Left colon (tissue), 2 donors: ENCODE measurements at places on chromosomes 5 and 9. TPM values are rescaled to one million over a fixed set of nuclear protein-coding genes. Genes with fewer than 3 reads are reported as not detected.

DNA sequence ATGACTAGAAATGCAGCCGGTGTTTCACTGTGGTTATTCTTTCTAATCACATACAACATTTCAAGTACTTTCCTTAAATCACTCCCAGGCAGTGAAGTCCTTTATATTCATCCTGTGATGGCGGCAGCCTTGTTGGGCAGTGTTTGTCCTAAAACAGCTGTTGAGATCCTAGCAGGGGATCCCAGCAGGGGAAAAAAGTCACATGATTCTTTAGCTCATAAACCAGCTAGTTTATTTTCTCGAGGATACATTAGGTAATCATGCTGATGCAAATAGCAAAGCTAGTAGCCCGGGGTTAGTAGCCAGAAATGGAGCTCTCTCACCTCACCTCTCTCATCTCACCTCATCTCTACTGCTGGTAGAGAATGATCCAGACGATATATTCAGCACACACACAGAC, 70.5 kb downstream of the FOXD1 start:
- DNase-seq = no peak

NMRK1 gene
- 17.0 TPM for total RNA-seq

GRCh38 chr9:33782395-33783152, 12.8 kb upstream of the PRSS3 start:
- no peak for DNase-seq

GRCh38 chr5:7592910-7593309, 197.0 kb downstream of the ADCY2 start:
- no peak for DNase-seq

HTR1A gene
- total RNA-seq = not detected
